HFFc6 (cell line): ENCODE measurements at places on chromosomes 3 and 15. TPM values are rescaled to one million over a fixed set of nuclear protein-coding genes. Genes with fewer than 3 reads are reported as not detected.

RHCG gene
- not detected in 3 replicates for total RNA-seq

TTLL13 gene
- not detected in 3 replicates for total RNA-seq

KLF15 gene
- total RNA-seq: 0.69 to 1.2 TPM (median 1.2 TPM) in 3 replicates

SETD2 gene
- total RNA-seq: 28.7 to 33.7 TPM (median 31.1 TPM) in 3 replicates

SPSB4 gene
- not detected in 3 replicates for total RNA-seq

LMAN1L gene
- total RNA-seq: not detected in 3 replicates

TEX55 gene
- total RNA-seq: not detected in 3 replicates

SLC9C1 gene
- not detected in 3 replicates for total RNA-seq

ABI3BP gene
- 11.7 to 26.6 TPM (median 18.9 TPM) in 3 replicates for total RNA-seq

HACD3 gene
- 58.7 and 59.9 TPM in 2 replicates for total RNA-seq

ACY1 gene
- total RNA-seq: 42.2 to 65.2 TPM (median 45.2 TPM) in 3 replicates

COL6A5 gene
- total RNA-seq: not detected in 3 replicates

GOLGA8J gene
- total RNA-seq: not detected in 3 replicates

LMLN gene
- total RNA-seq: 6.0 to 7.7 TPM (median 7.2 TPM) in 3 replicates

CCDC13 gene
- total RNA-seq: 0.32 to 0.47 TPM (median 0.39 TPM) in 3 replicates

ST6GAL1 gene
- total RNA-seq: 1.8 to 2.3 TPM (median 1.9 TPM) in 3 replicates

IL12A gene
- 2.1 to 3.4 TPM (median 2.2 TPM) in 3 replicates for total RNA-seq

KLHDC8B gene
- total RNA-seq: 18.4 and 21.8 TPM in 2 replicates

C3orf85 gene
- not detected in 3 replicates for total RNA-seq

GP9 gene
- not detected in 2 replicates for total RNA-seq

RAB5A gene
- total RNA-seq: 56.7 and 66.8 TPM in 2 replicates

PDZRN3 gene
- total RNA-seq: 18.0 to 19.3 TPM (median 18.8 TPM) in 3 replicates

CELSR3 gene
- 1.7 to 3.8 TPM (median 2.5 TPM) in 3 replicates for total RNA-seq

CD200R1 gene
- not detected in 3 replicates for total RNA-seq

LMOD3 gene
- total RNA-seq: not detected in 3 replicates
